Naive thymus-derived CD4-positive, alpha-beta T cell (primary cell): ENCODE measurements at places on chromosomes 12 and 14.

DNA sequence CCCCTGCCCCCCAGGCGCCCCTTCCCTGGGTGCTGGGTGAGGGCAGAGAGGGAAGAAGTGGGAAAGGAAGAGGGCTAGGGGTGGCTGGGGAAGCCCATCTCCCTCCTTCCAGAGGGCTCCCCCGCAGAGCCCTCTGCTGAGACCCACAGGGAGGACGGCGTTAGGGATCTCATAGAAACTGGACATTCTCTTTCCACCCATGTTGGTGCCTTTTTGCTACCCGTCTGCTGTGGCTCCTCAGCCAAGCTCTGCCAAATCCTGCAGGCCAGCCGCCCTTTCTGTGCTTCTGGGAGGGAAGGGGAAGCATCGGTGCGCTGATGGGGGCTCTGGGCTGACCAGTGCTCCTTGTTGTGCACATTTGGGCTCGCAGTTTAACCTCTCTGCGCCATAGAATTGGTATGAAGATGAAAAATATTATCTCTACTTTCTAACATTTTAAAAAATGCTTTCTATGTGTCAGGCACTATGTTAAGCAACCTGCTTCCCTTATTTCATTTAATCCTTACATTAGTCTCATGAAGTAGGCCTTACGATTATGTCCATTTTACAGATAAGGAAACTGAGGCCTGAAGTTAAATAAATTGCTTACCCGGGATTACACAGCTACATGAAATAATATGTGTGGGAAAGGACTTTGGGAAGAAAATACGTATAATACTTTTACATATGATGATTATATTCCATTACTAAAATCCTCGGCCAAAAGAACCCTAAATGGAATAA is 981 bp downstream of the SLC48A1 start:
- DNase-seq = no peak

GRCh38 chr14:62015945-62016344 is 253.7 kb downstream of the SNAPC1 start:
- DNase-seq = no peak

- no peak for DNase-seq
These were observed 377.9 kb downstream of the CCDC91 start for GRCh38 chr12:28568118-28568517.

GRCh38 chr12:130770413-130771028 is 54.4 kb upstream of the RIMBP2 start:
- no peak for DNase-seq

DNA sequence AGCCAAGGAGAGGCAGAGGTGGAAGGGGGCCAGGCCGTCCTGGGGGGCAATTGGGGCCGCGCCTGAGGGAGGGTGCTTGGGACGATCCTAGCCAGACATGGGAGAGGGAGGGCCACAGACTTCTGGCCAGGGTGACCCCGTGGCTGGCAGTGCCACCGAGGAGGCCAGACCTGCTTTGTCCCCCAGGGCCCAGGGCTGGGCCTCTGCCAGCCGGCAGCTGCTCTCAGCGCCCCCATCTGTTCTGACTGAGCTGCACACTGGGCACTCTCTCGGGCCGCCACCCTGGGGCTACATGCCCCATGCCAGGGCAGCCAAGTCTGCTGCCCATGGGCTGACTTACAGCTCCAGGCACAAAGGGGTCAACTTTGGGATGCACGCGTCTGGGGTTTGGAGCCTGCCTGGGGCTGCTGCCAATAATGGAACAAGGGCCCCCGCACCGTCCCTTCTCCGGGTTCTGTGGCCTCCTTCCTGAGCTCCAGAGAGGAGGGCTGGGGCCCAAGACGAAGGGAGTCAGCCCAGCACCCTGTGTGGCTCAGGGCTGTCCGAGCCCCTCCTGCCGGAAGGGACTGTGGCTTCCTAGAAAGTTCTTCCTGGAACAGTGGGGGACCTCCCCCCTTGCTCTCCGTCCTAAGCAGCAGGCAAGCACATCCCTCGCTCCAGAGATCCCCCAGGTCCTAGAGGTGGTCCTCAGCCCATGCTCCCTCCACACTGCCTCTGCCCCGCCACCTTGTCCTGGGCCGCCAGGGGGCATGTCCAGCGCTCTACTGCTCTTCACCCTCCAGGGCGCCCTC is 1.1 kb downstream of the ADSS1 start:
- DNase-seq = no peak

GRCh38 chr12:91180582-91181395 is 1.8 kb downstream of the DCN start:
- no peak for DNase-seq
